ENCODE measurements at places on chromosomes 3 and 15.

GRCh38 chr15:90751300-90751825 lies 34.2 kb downstream of the BLM start:
- no peak for DNase-seq

DNA sequence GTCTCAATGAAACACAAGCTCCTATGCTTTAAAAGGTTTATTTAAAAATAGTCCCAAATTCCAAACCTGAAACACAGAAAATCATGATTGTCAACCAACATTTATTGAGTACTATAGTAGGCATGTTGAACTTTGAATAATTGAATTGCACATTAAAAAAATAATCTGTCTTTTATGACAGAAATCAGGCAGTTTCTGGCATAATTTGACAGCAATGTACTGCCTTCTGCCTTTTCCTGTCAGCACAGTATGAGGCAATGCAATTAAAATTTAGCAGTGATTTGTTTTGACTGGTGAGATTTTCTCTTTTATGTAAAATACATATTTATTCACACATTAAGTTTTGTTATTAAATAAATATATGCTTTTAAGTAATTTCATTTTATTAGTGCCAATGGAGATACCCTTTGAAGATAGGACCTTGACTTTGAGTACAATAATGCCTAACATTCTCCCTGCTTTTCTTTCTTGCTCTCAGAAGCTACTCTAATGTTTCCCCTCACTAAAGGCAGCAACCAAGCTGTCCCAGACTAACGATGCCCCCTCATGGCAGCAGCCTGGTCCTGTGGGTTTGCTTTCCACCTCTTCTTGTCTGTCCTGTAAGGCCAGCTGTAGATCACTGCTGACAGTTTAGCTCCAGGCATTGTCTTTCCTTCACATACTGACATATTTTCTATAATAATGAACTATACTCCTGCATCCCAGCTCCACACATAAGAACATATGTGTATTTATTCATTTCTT lies 346.7 kb downstream of the IL20RB start:
- no peak for DNase-seq

GRCh38 chr3:143002083-143002712 lies 828 bp downstream of the U2SURP start:
- no peak for DNase-seq

- DNase-seq = no peak
These were observed 149.9 kb downstream of the FOXP1 start for GRCh38 chr3:71433631-71434030.

- DNase-seq = no peak
These were observed 51.3 kb downstream of the TPRG1 start for GRCh38 chr3:189222927-189223636.

- no peak for DNase-seq
These were observed 5.6 kb downstream of the TSEN2 start for GRCh38 chr3:12489832-12490231.

DNA sequence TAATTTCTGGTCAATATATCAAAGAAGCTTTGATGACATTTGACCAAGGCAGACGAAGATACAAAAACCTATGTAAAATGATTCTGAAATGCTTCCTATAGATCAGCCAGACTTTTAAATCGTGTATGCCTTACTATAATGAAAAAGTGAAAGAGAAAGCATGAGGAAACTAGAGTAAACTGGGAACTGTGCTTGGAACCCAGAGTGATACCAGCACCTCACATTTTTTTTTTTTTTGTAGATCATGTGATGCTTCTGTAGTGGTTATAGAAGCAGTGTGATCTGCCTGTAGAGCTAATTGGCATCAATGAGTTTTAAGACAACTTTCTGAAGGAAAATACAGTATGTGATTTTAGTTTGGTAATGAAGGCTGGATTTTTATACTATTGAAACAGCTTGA lies 150.7 kb downstream of the NLGN1 start:
- no peak for DNase-seq

DNA sequence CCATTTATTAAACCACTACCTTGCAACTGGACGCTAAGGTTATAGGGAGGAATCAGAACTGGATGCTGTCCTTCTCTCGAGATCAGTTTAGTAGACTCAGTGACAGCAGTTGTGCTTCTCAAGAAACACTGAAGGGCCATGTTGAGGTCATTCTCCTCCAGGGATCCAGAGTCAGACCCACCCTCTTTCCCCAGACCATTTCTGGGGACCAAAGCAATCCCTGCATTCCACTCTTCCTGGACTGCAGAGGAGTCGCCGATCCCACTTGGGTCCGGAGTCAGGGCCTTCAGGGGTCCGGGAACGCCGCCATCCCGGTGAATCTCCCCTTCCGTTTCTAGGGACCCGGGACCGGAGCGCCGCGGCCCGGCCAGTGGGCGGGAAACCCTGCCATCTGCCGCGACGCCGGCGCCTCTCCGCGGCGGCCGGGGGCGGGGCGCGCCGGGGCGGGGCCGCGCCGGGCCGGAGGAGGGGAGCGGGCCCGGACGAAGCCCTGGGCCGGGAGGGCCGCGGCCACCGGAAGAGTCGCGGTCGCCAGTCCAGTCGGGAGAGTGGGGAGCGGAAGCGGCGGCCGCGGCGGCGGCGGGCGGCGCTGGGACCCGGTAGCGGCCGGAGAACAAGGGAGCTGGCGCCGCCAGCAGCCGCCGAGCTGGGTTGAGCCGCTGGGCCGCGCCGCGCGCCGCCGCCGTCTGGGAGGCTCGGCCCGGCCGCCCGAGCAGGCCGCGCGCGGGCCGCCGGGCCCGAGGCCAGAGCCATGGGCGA lies at the start of gene DVL3:
TSS of gene DVL3 (plus strand) at position 493 of the 759 bp plus-strand sequence. CDS start at position 752, 259 bp downstream.
- DNase-seq = no peak

DNA sequence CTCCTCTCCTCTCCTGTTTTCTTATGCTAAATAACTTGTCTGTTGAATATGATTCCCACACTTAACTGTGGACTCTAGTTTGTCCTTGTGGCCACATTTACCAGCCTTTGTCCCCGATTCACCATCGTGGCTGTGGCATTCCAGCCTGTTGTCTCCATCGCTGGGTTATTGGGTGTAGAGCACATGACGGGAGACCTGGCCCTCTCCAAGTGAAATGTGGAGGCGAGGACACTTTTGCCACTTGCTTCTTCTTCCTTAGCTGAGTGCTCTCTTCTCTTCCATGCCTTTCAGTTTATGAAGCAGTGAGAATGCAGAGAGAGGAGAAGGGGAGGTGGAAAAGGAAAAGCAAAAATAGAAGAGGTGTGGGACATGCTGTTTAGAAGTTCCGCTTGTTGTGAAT lies 61.5 kb upstream of the SAMMSON start:
- no peak for DNase-seq

- DNase-seq = no peak
These were observed 49.5 kb downstream of the FBN1 start for GRCh38 chr15:48595981-48596380.

- no peak for DNase-seq
These were observed 305.2 kb upstream of the SEMA6D start for GRCh38 chr15:47412136-47412535.

DNA sequence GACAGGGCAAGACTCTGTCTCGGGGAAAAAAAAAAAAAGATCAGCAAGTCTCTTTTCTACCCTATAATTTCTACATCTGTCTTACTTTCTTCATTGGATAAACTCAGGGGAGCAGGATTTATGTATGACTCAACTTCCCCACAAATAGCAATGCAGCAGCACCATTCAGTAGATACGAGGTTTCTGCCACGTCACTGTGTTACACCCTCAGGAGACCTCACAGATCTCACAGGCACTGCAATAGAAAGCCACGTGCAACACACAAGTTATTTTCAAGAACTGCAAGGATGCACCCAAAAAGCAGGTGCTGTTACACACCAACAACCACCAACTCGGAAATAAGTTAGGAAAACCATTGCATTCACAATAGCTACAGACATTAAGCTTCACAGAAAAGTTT lies 30.2 kb downstream of the TSPAN3 start:
- DNase-seq = no peak

DNA sequence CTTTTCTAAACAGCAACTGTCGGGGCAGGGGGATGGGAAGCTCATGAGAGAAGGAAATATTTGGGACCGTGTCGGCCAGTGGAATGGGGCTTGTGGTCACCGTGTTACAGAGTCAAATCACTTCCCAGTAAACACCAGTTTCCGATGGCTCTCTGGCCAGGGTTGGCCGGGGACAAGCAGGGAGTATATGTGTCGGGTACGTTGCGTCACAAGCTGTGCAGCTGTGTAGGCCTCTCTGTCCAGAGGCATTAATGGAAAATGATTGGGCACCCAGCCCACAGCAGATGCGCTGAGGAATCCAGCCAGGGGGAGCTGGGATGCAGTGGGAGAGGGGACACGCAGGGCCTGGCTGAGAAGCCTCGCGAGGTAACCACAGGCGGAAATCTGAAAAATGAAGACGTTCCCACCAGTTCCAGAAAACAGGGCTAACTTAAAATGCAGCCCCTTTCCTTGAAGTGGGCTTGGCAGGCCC lies 15.8 kb upstream of the ALDH1A3 start:
- no peak for DNase-seq

DNA sequence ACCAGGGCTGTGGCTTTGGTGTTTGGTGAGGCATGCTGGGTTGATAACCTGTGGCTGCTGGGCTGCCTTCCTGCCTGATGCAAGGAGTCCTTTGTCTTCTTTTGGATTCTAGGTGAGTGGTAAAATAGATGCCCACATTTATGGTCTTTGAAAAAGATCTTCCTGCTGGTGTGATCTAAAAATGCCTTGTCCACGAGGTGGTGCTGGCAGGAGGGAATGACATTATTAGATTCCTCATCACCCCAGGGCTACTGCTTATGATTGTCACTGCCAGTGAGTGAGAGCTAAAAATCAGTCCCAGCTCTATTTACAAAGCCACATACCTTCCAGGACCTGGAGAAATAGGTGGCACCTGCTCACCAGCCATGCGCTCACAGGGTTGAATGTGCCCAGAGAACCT lies 355.5 kb upstream of the ROPN1 start:
- DNase-seq = no peak

GRCh38 chr3:110856916-110857315 lies 214.7 kb upstream of the NECTIN3 start:
- no peak for DNase-seq

- DNase-seq = no peak
These were observed 593.3 kb downstream of the UNC13C start for GRCh38 chr15:54571576-54571975.

DNA sequence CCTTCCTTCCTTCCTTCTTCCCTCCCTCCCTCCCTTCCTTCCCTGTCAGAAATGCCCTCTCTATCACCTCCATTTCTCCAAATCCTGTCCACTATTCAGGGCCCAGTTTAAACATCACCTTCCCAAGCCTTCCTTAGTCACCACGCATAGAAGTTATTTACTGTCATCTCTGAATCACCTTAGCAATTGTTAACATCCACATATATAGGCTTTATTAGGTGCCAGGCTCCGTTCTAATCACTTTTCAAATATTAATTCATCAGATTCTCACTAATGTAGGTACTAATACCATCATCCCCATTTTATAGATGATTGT lies 1.1 kb upstream of the MAGEF1 start:
- DNase-seq = no peak

DNA sequence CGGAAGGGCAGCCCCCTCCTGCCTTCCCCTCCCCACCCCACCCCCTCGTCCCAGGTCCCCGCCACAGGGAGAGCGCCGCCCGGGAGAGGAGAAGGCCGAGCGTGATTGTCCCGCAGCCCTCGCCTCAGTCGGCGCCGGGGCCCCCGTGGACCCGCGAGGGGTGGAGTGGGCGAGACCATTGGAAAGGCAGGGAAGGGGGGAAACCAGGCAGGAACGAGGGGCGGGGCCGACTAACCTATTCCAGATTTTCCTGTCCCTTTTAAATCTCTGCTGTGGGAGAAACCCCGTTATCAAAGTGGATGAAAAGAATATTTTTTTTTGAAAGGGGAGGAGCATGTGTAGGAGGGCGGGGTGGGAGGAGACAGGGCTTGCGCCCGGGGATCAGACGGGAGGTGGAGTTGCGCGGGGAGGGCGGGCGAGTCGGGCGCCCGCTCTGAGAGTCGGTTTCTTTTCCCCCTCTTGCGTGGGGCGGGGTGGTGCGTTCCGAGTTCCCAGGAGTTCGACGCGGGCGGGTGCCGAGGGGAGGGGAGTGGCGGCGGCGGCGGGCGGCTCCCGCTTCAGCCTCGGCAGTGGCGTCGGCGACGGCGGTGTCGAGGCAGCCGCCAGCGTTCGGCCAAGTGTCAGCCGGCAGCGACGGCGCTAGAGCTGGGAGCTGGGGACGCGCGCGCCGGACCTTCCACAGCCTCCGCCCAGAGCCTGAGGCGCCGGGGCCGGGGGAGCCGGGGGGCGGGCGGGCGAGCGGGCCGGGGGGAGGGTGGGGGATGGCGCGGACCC lies at the start of gene NECTIN3:
TSS of gene NECTIN3 (plus strand) at position 560 of the 774 bp plus-strand sequence. CDS start at position 762, 202 bp downstream.
- DNase-seq = peak; percentile 82

- no peak for DNase-seq
These were observed 43.4 kb downstream of the SNAPC5 start for GRCh38 chr15:66454143-66454542.

GRCh38 chr3:6180171-6180570 lies 680.7 kb upstream of the GRM7 start:
- DNase-seq = no peak

GRCh38 chr3:84836961-84837360 lies 121.8 kb upstream of the CADM2 start:
- no peak for DNase-seq

DNA sequence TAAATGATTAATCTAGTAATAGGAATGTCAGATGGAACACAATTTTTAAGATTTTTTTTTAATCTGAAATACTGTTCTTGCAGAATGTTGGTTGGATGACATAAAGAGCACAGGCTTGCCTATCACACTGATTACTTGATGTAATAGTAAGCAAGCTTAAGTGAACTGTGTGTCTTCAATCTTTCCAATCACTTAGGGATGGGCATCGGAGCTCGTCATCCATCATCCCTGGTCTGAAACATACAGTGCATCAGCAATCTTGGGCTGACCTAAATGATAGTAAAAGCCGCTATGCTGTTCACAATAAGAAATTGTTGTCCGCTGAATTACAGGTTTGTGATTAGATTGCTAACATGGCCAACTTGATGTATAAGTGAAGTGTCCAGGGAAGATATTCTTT lies 195.8 kb downstream of the WDR72 start:
- no peak for DNase-seq

- DNase-seq = no peak
These were observed 942 bp downstream of the ELP6 start for GRCh38 chr3:47512416-47513124.

GRCh38 chr3:140219923-140220452 lies 285.0 kb downstream of the CLSTN2 start:
- no peak for DNase-seq

- DNase-seq = no peak
These were observed 19.6 kb downstream of the NSUN3 start for GRCh38 chr3:94082391-94082937.

DNA sequence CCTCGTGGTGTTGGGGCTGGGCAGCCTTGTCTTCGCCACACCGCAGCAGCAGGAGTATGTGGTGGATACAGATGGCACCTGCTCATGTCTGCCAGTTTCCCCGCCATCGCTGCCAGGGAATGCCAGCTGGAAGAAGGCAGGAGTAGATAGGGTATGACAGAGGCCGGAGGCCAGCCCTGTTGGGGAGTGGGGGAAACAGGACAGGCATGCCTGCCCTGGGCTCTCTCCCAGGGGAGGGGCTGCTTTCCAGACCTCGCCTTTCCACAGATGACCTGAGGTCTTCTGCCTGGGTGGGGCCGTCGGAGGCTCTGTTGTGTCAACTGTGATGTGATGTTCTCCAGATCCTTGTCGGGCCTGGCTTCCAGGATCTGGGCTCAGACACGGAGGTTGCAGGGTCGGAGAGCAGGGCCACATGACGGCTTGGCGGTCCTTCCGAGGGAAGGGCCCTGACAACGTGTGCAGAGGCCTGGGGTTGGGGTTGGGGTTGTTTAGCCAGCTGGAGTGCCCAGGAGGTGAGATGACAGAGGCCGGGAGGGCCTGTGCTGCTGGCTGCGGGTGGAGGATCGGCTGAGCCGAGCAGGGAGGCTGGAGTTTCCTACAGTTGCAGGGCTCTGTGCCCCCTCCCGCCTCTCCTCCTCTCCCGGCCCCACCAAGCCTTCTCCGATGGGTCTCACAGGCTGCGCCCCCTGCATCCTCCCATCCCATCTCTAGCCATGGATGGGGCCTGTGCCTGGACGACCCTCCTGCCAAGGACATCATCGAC lies 102.0 kb downstream of the TBC1D2B start:
- DNase-seq = no peak
